ENCODE measurements at places on chromosomes 7 and 10.

DNA sequence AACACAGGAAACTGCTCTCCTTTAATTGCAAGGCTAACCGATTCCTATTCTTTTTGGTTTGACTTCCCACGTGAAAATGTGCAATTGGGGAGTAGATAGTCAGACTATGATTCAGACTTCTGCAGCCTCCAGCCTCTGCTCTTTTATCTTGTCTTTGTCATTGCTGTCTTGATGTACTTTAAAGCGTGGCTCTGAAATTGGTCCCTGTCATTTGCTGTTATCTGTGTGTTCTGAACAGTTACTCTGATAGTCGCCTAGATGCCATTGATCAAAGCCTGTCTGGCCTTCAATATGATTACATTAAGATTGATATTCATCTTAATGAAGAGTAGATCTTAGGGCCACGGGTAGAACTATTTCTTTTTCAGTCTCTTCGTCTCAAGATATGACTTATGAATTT is 799.2 kb downstream of the REEP3 start:
- no peak for DNase-seq

- no peak for DNase-seq
Measured at GRCh38 chr7:42624471-42624870, 287.4 kb downstream of the C7orf25 start.

- DNase-seq, result no peak
Measured at GRCh38 chr10:108586424-108586823, 1336.9 kb downstream of the XPNPEP1 start.

- DNase-seq, result no peak
Measured at GRCh38 chr10:450463-450862, 239.0 kb downstream of the DIP2C start.

DNA sequence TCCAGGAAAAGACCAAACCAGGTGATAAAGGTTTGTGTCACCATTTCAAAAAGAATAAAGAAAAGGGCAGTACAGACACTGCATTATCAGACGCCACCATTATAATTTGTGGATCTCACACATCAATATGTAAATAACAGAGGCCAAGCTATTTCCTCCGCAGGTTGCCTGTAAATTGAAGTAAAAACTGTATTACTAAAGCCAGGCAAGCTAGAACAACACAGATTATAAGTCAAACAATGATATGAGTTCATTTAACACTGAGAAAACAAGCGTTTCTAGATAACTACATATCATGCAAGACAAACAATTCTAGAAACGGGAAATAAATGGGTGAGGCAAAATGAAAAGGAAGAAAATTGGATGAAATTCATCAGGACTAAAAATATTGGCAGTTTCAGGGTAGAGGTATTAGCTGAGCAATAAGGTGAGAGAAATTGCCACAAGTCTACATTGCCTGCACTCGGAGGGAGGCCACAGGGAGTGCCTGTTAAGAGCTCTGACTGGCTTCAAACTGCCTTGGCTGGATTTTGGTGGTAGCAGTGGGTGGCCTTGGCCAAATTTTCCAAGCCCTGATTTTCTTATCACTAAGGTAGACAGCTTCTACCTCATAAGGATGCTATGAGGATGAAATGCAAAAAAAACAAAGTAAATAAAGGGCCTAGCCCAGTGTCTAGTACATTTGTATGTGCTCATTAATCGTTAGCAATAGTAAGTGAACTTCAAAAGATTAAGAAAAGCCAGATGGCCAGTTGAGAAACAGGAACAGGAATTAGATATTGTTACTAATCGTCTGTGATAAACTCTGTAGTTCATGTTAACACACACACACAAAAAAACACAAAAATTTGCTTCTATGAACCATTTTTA is 240.0 kb upstream of the NFE2L3 start:
- DNase-seq, result no peak

DNA sequence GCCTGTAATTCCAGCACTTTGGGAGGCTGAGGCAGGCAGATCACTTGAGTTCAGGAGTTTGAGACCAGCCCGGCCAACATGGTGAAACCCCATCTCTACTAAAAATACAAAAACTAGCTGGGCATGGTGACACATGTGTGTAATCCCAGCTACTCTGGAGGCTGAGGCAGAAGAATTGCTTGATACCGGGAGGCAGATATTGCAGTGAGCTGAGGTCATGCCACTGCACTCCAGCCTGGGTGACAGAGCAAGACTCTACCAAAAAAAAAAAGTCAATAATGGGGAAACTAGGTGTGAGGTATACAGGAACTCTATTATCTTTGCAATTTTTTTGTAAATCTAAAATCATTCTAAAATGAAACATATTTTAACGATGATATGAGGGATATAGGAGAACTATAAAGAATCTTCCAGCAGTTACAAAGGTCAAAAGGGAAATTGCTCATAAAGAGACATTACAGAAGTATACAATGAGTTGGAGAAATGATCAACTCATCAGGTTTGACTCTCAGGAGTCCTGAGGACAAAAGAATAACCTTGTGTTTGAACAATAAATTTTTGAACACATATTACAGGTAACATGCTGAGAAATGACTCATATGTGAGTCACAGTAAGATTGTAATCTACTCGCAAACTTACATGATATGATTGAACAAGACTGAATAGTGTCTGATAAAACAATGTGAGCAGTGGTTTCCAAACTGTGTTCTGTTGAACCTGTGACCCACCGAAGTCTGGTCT is 272.6 kb downstream of the FGFR2 start:
- DNase-seq, result no peak

DNA sequence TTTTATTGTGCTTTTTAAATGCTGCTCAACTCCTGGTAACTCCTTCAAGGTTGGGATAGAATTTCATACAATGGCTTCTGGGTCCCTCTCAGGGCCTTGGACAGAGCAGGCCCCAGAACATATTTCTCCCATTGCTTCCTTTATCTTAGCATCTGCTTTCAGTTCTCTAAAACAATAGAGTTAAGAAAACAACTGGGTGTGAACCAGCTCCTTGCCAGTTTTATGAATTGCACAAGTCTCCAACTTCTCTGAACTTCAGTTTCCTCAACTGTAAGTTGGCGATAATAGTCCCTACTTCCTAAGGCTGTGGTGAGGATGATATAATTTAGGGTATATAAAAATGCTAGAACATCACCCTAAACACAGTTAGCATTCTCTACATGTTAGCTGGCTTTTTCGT is 77.0 kb upstream of the INHBA start:
- no peak for DNase-seq

- DNase-seq, result no peak
Measured at GRCh38 chr10:662223-662605, 27.3 kb downstream of the DIP2C start.

DNA sequence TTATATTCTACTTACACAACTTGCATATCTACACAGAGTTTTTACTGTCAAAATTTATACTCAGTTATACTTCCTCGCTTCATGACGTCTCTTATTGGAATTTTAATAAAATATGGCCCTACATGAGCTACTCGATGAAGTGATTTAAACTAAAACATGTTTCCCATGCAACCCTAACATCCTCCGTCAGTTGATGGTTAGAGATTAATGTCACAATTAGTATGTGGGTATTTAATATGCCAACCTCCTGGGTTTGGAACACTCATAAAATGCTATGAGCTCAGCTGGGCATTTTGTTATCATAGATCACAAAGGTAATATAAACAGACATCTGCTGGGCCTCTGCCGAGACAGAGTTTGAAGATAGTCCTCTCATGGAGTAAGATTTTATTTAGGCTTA is 66.5 kb downstream of the GNAT3 start:
- DNase-seq, result no peak

- DNase-seq, result no peak
Measured at GRCh38 chr7:1409555-1409954, 49.7 kb downstream of the MICALL2 start.

- no peak for DNase-seq
Measured at GRCh38 chr7:140219672-140220524, 43.1 kb upstream of the KDM7A start.

DNA sequence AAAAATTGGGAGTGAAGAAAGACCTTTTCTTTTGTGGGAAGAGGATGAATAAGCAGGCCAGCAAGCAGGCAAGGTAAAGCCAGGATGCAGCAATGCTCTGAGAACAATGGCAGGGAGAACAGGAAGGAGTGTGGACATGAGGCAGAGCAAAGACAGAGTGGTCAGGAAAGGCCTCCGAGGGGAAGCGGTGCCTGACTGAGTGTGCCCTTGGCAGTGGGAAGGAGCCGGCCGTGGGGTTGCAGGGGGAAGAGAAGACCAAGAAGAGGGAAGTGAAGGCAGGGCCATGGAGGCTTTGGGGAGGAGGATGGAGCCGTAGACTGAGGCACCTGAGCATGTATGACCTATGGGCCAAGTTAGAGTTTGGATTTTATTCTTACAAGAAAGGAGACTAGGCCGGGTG is 21.9 kb upstream of the ZNF212 start:
- DNase-seq, result peak; percentile 61

DNA sequence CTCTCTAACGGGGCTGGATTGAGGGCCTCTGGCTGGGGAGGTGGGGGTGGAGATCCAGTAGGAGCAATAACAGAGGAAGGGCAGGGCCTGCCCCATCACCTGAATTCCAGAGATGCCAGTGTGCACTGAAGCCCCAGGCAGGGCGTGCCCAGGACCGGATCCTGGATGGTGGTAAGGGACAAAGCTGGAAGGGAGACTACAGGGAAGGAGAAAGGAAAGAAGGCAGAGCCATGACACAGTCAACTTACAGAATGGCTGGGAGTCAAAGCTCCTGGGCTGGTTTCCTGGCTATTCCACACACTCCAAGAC is 666 bp downstream of the TMEM139 start:
- DNase-seq, result no peak

DNA sequence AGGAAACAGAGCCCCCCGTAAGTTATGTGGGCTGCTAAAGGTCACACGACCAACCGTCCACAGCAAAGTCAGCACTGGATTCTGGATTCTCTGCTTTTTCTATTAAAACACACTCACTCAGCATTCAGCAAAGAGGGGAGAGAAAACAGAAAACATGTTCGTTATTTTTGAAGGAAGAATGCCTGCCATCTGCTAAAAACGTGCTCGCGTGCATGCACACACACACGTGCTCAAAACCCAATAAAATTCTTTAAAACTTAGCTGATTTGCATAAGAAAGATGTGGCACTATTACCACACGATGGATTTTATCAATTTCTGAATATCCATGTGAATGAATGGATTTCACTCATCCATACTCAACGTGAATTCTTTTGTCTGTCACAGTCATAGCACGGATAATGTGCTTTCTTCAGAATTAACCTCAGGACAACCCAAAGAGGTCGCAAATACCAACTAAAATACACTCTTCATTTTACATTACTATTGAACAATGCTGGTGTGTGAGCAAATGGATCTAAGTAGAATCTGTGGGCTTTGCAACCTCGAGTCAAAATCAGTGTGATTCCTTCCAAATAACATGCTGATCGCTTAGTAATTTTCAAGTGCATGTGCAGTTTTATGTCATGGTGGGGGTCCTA is 40.8 kb downstream of the NRP1 start:
- no peak for DNase-seq

DNA sequence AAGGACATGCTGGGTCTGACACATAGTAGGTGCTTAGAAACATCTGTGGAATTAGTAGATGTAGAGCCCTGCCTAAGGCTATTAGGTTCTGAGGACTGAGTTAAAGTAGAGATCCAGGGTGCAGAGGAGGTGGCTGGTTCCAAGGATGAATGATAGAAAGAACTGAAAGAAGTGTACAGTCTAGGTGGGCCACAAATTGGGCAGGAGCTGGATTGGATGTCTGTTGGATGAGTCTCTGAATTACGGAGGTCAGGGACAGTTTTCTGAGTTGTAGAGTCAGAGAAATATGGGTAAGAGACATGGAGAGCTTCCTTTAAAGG is 2.0 kb upstream of the SAMD8 start:
- no peak for DNase-seq

GRCh38 chr7:17758008-17758407 is 182.3 kb downstream of the SNX13 start:
- no peak for DNase-seq

GRCh38 chr10:33861016-33861704 is 526.7 kb upstream of the NRP1 start:
- DNase-seq, result no peak

GRCh38 chr7:51785171-51785570 is 468.6 kb upstream of the COBL start:
- no peak for DNase-seq

- DNase-seq, result no peak
Measured at GRCh38 chr7:128810473-128810872, 18.7 kb downstream of the CCDC136 start.

GRCh38 chr10:5684971-5685763 is 529 bp downstream of the TASOR2 start:
- DNase-seq, result peak; percentile 65

DNA sequence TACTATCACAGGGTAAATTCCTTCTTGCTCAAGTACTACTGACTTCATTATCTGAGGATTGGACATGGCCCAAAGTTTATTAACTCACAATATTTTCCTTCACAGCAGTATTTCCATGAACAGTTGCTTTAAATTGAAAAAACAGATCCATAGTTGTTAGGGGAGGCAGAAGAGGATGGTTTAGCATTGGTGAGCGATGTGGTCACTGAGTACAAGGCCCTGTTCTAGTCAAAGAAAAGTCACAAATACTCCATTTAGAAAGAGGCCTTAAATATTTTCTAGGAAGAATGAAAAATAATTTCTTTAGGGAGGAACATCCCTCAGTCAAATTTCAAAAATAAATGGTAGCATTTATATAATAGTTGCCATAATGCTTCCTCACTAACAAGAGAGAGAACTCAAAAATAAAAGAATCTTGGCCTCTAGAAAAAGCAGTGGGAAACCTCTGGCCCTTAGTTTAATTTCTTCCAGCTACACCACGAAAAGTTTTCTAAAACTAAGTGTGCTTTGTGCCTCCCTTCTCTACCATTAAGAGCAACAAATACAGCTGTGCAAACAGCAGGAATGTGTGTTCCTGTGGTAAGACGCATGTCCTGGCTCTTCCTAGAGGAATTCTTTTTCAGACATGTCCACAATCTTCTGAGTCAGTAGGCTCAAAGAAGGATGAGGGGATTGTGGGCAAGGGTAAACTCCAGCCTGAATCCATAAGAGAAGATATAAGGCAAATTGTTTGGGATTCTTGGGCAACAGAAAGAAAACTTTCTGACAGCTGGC is 105.7 kb downstream of the HOXA1 start:
- DNase-seq, result no peak

DNA sequence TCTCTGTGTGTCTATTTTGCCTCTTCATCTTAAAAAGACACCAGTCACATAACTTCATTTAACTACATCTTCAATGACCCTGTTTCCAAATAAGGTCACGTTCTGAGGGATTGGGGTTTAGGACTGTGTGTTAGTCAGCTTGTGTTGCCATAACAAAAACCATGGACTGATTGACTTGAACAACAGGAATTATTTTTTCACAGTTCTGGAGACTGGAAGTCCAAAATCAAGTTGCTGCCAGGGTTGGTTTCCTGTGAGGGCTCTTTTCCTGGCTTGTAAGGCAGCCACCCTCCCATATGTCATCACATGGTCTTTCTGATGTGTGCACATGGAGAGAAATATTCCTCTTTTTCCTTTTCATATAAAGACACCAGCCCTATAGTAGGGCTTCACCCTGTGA is 55.3 kb downstream of the REEP3 start:
- no peak for DNase-seq

DNA sequence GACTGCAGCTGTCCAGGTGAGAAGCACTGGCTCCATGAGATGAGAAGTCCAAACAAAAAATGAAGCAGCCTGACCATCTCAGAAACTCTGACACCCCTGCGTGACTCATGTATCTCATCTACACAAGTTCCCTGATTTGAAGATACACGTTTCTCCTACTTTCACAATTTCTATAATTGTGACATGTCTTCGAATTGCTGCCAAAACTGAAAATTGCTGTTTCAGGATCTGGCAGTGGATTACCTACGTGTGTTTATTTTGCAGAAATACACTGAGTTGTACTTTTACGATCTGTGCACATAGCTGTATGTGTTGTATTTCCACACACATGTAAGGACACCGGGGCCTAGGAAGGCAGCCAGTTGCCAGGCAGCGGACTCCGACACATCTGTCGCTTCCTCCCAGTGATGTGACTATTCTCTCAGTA is 53.2 kb downstream of the LARP4B start:
- no peak for DNase-seq
